ENCODE measurements at places on chromosomes 6 and 20. TPM values are rescaled to one million over a fixed set of nuclear protein-coding genes. Genes with fewer than 3 reads are reported as not detected.

Gene FAM217A
- total RNA-seq, result not detected

Gene FAM83C
- not detected for total RNA-seq

Gene GMNN
- total RNA-seq, result 6.7 TPM

GRCh38 chr6:125511809-125512396 lies 210.1 kb upstream of the HDDC2 start:
- DNase-seq, result no peak
- no peak overlapping the region for H3K27ac ChIP-seq
- H3K4me1 ChIP-seq, result no peaks in the 10 kb centered on the region
- no peaks in the 10 kb centered on the region for H3K27me3 ChIP-seq

GRCh38 chr20:23966927-23967615 lies 21.5 kb downstream of the GGTLC1 start:
- H3K4me1 ChIP-seq, result no peaks in the 10 kb centered on the region
- H3K27ac ChIP-seq, result no peak overlapping the region
- H3K4me3 ChIP-seq, result no peak overlapping the region
- DNase-seq, result no peak
- no peaks in the 10 kb centered on the region for H3K36me3 ChIP-seq

- no peaks in the 10 kb centered on the region for H3K27me3 ChIP-seq
- peaks cover 6% of the 10 kb centered on the region for H3K36me3 ChIP-seq
- H3K27ac ChIP-seq, result no peak overlapping the region
- no peaks in the 10 kb centered on the region for H3K4me1 ChIP-seq
- DNase-seq, result no peak
These were observed 430.2 kb downstream of the UTRN start for GRCh38 chr6:144715344-144715743.

- DNase-seq, result no peak
- no peaks in the 10 kb centered on the region for H3K27me3 ChIP-seq
- H3K36me3 ChIP-seq, result no peaks in the 10 kb centered on the region
- H3K27ac ChIP-seq, result no peak overlapping the region
These were observed 117.5 kb downstream of the KCNQ5 start for GRCh38 chr6:72739368-72739779.

- H3K36me3 ChIP-seq, result peaks cover 79% of the 10 kb centered on the region
- H3K4me3 ChIP-seq, result no peak overlapping the region
- no peaks in the 10 kb centered on the region for H3K27me3 ChIP-seq
- no peaks in the 10 kb centered on the region for H3K4me1 ChIP-seq
- H3K27ac ChIP-seq, result no peak overlapping the region
- no peak for DNase-seq
These were observed 15.2 kb downstream of the EIF2S2 start for GRCh38 chr20:34096699-34097444.
